Stimulated activated CD8-positive, alpha-beta memory T cell treated with anti-CD3 and anti-CD28 coated beads, Interleukin-15, amount 100 ng/mL, for 4 hours (primary cell): ENCODE measurements at places on chromosomes 1 and 21.

DNA sequence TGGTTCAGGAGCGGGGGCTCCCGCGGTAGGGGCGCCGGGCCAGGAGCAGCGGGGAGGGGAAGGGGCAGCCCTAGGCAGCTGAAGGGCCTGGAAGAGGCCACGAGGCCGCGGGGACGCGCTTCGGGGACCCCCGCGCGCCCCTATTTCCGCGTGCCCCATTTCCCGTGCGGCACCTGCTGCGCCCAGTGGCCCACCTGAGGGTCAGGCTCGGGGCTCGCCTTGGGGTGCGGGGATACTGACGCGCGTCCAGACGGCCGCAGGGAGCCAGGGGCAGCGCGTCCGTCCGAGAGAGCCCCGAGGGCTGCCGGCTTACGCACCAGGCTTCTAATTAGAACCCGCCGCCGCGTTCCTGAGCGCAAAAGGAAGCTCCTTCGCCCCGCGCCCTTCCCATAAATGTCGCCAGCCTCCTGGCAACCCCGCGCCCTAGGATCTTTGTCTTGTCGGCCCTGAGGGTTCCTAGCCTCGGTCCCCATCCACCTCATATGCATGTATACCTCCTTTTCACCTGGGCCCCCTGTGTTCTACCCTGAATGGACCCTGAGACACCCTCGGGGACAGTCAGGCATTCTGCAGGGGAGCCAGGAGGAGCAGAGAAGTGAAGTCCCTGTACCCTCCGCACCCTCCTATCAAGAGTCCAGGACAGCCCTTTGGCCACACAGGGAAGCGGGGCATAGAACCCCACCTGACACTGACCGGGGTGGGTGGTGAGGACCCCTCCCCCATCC, 1.8 kb downstream of the WNT3A start:
- no peak for DNase-seq

GRCh38 chr1:84365225-84366221, 32.8 kb upstream of the DNASE2B start:
- peak; percentile 9 for DNase-seq

DNA sequence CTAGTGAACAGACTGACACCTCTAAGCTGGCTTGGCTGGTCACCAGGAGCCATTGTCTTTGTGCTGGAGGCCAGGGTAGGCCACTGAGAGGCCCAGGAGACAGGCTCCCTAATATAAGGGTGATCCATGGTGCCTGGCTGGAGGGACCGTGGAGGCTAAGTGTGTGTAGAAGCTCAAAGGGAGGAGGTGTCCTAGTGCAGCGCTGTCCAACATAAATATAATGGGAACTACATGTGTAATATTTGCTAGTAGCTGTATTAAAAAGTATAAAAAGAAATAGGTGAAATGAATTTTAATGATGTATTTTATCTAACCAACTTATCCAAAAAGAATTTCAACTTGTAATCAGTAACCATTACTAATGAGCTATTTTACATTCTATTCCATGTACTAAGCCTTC, 35.0 kb downstream of the SOX13 start:
- no peak for DNase-seq

GRCh38 chr1:29711582-29712283, 475.4 kb downstream of the PTPRU start:
- no peak for DNase-seq

DNA sequence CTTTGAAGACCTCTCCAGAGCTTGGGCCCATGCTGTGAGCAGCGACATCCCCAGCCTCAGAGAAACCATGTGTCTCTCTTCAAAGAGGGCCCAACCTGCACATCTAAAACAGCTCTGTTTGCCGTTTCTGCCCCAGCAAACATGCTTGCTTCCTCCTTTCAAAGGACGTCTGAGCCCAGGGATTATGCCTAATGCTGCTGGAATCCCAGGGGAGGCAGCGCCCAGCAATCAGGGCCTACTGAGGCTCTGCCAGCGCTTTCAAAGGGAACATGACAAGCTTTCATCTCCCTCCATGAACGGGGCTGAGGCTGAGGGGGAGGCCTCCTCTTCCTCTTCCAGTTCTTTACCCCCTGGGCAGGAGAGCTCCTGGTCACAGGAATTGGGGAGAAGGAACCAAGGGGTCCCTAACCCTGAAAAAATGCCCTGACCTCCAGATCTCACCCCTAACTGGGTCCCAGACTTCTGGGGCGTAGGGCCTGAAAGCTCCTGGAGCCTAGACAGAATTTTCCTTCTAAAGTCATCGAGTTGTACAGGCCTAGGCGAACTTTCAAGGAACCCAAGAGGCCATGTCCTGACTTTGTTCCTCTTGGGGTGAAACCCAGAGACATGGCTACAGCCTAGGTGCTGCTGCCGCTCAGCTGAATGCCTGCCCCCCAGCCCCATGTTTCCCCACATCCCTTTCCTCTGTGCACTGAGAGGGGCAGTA, 13.4 kb upstream of the ASCL5 start:
- no peak for DNase-seq

DNA sequence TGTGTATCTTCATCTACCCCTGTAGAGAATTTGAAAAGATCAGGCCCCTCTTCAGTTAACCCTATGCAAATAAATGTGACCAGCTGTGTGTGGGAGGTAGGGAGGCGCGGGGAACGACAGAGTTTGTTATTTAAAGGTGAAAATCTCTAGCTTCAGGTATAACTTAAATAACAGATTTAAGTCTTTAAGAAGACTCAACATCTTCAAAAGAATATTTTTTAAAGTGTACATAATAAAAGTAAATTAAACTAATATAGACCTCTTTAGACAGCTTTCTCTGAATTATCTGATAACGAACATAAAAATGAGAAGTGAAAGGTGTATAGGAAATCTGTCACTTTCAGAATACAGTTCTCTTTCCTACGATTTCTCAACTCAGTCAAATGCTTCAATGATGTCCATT, 16.0 kb downstream of the ANGPTL3 start:
- no peak for DNase-seq

DNA sequence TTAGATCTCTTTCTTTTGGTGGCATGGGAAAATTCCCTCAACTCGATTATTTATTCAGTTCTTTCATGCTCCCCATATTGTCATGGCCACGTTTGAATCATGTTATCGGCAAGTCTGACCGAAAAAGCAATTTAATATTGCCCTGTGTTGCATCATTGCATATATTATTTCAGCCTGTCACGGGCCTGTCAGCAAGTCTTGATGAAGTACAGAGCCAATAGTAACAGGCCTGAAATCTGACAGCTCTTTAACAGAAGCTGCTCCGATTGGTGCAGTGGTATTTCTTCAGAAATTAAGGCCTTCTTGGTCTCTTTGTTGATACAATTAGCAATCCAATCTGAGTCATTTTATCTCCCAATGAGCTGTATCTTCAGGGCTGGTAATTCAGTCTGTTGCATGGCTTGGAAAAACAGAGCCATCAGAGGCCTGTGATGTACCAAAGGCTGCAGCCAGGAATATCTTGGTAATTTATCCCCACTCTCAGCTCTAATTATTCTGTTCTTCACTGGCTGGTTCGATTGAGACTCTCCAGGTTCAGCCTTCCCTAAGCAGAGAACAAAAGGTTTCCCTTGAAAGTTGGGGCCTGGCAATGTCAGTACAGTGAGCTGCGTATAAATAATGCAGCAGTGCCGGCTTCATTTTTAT, 149.5 kb downstream of the FGGY start:
- no peak for DNase-seq

- DNase-seq: no peak
Observed at GRCh38 chr1:56755911-56756310, 63.3 kb downstream of the FYB2 start.

DNA sequence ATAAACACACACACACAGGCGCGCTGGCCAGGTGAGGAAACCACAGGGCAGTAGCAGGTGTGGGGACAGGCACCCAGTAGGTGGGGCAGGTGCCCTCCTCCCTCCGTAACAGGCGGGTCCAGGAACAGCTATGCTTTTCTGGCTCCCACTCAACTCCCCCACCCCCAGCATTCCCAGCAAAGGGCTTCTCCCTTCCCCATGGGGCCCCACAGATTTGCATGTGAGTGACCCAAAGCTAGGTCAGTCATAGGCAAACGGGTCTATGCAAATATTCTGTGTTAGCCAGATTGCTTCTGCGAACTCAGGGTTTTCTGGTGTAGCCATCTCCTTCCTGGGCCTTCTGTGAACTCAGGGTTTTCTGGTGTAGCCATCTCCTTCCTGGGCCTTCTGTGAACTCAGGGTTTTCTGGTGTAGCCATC, 114.2 kb downstream of the SIK1 start:
- DNase-seq: no peak

DNA sequence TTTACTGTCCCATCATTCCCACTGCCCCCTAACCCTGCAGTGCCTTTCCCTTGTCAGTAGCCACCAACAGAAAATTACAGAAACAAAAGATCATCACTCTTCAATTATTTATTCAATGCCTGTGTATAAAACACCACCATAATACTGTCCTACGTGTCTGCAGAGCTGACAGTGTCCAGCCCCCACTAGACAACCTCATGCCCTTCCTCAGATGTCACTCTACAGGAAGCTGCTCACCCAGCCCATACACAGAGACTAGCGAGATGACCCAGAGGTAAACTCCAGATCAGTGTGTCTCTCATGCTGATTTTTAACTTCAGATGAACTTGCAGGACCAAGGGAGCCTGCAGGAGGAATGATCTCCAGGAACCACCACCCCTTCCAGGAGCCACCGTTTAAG, 51.3 kb upstream of the GJA5 start:
- DNase-seq: no peak

- DNase-seq: no peak
Observed at GRCh38 chr1:192983349-192983980, 75.7 kb downstream of the UCHL5 start.

DNA sequence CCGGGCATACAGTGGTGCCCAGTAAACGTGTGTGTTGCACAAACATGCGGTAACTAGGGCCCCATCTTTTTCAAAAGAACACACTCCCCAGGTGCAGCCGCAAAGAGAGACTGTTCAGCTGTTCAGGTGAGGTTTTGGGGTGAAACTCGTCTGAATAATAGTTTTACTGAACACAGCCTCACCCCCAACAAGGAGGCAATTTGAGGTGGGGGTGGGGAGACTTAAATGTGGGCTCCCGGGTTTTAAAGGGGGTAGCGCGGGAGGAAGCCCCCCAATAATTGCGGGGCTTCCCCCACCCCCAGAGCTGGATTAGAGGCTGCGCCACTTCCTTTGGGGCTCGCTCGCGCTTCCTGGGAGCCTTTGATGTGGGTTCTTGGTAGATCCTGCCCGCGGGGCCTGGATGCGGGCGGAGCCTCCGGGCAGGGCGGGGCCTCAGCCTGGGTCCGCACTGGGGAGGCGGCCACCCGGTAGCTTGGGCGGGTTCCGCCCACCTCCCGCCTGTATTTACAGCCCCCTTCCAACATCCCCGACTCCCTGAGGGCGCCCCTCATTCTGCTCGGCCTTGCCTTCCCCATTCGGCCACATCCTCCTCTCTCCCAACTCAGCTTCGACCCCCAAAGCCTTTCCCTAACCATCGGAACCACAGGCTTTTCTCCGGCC, 6.4 kb upstream of the EPHA2 start:
- no peak for DNase-seq

DNA sequence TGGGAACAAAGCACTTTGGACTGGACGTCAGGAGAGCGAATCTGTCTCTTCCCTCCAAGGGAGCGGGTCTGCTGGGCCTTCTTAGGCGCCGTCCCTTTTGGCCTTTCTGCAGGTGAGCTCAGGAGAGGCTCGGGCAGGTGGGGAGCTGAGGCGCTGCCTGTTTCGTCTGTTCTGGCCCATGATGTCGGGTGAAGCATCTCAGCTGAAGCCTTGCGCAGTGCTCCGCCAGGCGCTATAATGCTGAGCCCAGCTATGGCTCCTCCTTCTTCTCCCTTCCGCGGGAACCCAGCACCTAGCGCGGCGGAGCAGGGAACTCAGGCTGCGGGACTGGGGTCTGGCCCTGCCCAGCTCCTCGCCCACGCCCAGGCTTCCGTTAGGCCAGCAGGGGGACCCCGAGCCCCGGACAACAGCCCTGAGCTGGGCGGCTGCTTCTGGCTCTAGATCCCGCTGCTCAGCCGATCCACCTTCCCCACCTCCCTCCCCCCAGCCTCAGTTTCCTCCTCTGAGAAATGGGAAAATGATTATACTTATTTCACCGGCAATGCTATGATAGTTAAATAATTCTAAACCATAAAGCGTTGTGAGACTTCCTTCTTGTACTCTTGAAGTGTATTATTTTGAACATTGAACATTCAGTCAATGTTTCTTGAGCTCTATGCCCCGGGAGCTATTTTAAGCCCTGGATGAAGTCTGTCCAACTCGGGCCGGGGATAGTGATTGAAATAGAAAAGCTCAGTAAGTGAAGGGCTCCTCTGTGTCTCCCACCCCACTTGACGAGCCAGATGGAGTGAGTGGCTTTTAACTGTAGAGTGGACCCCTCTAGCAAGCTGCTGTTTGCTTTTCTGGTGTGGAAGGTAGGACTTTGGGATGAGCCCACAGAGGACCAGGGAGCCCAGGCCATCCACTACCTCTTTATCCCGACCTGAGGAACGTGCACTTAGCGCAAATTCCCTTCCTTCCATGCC, 9.6 kb upstream of the ADORA1 start:
- no peak for DNase-seq

- DNase-seq: no peak
Observed at GRCh38 chr1:46434358-46434757, 40.2 kb downstream of the FAAH start.

- DNase-seq: no peak
Observed at GRCh38 chr21:26154753-26155152, 15.8 kb downstream of the APP start.

DNA sequence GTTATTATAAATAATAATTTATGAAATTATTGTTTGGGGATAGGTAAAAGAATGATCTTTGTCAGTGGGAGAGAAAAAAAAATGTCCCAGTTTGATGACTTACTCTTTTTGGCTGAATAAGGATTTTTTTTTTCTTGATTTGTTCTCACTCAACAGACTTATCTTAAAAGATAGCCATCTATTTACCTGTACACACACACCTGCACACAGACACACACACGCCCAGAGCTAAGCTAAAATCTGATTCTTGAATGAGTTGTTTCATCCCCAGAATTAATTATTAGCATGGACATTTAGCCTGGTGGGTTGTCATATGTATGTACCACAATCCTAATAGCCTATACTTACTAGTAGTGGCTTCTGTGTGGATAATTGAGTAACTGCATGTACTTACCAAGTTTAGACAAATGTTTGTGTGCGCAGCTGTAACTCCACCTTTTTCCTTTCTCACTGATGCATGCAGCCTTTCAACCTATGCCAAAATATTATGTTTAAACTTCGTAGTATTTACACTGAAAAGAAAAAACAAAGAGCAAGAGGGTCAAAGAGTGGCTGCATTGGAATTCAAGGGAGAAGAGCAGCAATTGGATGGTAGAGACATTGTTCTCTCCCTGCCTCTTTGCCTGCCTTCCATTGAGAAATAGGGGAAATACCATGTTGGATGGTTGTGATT, 174.3 kb downstream of the ADGRL2 start:
- DNase-seq: no peak
